ENCODE measurements at places on chromosomes 4 and X.

- no peak for DNase-seq
Observed at GRCh38 chr4:116066711-116067245, 953.4 kb upstream of the NDST4 start.

- no peak for DNase-seq
Observed at GRCh38 chr4:145805490-145805889, 125.5 kb downstream of the C4orf51 start.

DNA sequence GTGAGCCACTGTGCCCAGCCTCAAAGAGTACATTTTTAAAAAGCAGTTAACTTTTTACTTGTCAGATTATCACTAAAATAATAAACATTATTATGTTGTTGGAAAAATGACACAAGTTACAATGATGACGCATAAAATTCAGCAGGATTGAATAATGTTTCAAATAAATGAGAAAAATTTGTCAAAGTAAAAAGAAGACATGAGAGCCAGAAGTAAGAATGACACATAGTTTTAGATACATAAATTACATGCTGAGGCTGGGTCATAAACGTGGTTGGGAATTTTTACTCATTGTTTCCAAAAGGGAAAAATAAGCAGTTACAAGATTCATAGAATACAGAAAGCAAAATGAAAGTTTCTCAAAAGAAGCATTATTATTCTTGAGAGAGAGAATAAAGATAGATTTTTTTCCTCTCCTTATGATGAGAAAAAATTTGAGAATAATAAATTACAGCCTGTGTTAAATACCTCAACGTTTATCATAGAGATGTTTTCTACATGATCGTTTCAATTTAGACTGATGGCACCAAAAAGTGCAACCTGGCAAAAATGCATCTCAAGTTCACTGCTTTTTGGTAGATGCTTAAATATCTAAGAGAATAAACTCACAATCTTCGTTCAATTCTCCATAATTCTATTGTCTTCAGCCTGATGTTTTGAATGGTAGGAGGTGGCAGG, 40.4 kb downstream of the GUCY1B1 start:
- DNase-seq, result no peak

DNA sequence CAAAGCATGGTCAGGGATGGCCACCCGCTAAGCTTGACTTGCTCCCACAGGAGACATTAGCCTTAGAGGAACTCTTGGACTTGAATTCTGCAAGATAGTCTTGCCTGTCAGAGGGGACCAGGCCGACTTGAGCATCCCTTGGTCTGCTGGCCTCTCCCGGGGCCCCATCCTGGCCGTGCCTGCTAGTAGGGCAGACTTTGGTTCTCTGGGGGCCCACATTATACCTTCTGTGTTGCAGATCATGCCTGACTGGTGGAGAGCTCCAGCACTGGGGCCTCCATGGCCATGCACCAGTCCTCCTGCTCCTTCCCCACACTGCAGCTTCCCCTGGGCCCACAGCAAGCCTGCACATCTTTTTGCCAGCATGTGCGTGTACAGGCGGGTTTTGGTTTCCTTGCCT, 46.5 kb downstream of the DACH2 start:
- no peak for DNase-seq

GRCh38 chr4:173752610-173753230, 222.7 kb upstream of the HAND2 start:
- no peak for DNase-seq

- no peak for DNase-seq
Observed at GRCh38 chr4:86921608-86922252, 13.1 kb upstream of the AFF1 start.

GRCh38 chr4:67861513-67861912, 22.3 kb downstream of the TMPRSS11D start:
- DNase-seq, result no peak

GRCh38 chr4:21765810-21766407, 182.7 kb downstream of the KCNIP4 start:
- no peak for DNase-seq

- DNase-seq, result no peak
Observed at GRCh38 chr4:101292214-101292613, 55.1 kb downstream of the PPP3CA start.

GRCh38 chr4:123892368-123892976, 495.9 kb downstream of the SPRY1 start:
- DNase-seq, result no peak

DNA sequence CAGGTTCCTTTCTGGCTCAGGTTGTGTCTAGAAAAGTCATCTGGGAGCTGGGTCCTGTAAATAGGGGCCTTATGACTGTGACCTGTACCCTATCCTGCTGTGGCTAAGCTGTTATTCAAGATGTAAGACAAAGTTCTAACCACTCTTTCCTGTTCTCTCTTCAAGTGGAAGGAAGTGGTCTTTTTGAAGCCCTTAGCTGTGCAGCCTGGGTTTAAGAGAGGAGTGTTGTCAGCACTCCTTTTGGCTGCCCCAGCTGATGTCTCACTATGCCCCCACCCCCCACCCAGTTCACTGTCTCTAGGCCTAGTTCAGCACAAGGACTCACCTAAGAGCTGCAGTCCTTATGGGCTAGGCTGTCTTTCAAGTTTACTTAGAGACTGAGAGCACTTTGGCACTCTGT, 1069.5 kb downstream of the FAM133A start:
- DNase-seq, result no peak

- DNase-seq, result no peak
Observed at GRCh38 chrX:129445436-129445835, 77.9 kb downstream of the SMARCA1 start.

DNA sequence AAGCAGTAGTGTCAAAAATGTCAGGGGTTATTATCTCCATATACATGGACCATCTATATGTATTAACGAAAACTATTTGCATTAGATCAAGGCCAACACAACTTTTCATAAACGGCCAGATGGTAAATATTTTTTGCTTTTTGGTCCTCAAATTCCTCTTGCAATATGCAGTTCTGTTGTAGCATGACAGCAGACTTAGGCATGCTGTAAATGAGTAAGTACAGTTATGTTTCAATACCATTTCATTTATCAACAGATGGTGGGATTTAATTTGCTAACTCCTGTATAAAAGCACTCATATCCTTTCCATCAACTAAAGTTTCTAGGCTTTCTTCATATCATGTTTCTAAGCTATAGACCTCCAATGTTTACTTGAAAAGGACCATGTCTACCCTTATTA, 208.1 kb downstream of the ANKRD50 start:
- DNase-seq, result no peak

DNA sequence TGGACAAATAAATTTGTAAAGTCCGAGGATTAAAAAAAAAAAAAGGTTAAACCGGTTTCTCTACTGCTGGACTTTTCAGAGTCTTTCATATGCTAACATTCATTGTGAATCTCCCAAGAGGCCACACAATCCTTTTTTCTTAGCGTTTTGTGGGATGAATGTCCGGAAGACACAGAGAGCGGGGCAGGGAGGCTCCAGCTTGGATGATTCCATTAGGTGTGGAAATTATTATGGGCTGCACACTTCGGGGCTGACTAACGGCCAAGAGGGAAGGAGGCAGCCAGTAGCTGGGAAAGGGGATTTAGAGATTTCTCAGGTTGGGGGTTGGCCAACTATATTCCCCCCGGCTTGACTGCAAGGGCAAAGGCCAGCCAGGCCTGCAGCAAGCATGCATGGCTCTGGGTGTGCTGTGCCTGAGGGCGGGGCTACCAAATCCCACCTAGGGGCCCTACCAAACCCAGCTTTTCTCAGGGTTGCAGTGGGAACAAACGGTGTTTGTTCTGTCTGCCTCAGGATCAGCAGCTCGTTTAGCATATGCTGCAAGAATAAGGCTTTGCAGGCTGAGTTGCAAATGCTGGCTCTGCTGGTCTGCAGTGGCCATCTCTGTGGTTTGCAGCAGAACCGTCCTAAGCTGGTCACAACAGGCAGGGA, 28.6 kb downstream of the NYX start:
- no peak for DNase-seq

GRCh38 chr4:117063961-117064696, 21.2 kb downstream of the TRAM1L1 start:
- DNase-seq, result no peak

- DNase-seq, result no peak
Observed at GRCh38 chr4:74665876-74666275, 128.4 kb downstream of the BTC start.

GRCh38 chrX:57329008-57329407, 42.5 kb downstream of the FAAH2 start:
- DNase-seq, result no peak

- DNase-seq, result no peak
Observed at GRCh38 chrX:66162331-66162822, 1.7 kb upstream of the HEPH start.

GRCh38 chr4:39987485-39987884, 9.8 kb upstream of the PDS5A start:
- no peak for DNase-seq

- no peak for DNase-seq
Observed at GRCh38 chrX:38895775-38896174, 94.5 kb downstream of the MID1IP1 start.

GRCh38 chr4:74805601-74806000, 11.3 kb upstream of the BTC start:
- no peak for DNase-seq

DNA sequence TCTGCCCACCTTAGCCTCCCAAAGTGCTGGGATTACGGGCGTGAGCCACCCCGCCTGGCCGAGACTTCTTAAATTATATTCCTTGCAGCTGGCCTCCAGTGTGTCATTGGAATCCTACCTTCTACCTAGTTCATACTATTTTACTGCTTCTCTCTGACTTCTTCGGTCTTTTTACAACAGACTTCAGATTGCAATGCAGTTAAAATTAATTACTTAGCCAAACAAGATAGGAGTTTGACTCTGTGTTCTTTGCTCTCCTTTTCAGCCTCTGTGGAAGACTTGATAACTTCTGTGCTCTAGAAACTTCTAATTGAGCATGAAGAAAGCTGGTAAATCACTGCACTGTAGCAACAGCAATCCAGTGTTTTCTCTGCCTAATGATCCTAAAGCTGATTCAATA, 199.5 kb downstream of the GASK1B start:
- no peak for DNase-seq

DNA sequence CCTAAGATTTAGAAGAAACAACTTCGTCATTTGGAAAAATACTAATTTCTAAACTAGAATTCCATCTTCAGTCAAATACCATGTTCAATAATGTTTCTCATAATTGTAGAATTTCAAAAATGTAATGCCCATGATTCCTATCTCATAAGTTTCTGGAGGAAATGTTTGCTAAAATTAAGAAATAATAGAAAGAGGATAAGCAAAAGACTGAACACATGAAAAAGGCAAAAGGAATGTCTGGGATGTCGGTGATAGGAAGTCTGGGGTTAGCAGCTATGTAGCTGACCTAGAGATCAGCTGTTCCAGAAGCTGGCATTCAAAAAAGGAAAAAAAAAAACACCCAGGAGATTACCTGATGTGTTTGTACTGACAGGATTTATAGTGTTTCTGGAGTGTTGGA, 18.9 kb upstream of the PCDH10 start:
- DNase-seq, result no peak

DNA sequence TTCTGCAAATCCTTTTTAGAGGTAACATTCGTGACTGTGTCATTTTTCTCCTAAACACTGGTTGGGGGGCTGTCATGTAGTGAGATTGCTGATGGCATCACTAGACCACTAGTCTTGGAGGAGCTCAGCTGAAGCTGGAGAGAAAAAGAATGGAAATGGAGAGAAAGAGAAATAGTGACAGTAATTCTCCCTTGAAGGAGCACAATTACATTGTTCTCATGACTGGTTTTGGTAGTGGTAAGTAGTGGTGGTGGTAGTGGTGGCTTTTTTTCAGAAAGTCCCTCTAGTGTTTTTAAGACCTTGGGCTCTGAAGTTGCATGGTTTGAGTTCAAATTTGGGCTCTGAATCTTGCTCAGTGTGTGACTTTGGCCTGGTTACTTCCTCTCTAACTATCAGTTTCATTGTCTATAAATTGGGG, 99.8 kb downstream of the LARP7 start:
- DNase-seq, result no peak

DNA sequence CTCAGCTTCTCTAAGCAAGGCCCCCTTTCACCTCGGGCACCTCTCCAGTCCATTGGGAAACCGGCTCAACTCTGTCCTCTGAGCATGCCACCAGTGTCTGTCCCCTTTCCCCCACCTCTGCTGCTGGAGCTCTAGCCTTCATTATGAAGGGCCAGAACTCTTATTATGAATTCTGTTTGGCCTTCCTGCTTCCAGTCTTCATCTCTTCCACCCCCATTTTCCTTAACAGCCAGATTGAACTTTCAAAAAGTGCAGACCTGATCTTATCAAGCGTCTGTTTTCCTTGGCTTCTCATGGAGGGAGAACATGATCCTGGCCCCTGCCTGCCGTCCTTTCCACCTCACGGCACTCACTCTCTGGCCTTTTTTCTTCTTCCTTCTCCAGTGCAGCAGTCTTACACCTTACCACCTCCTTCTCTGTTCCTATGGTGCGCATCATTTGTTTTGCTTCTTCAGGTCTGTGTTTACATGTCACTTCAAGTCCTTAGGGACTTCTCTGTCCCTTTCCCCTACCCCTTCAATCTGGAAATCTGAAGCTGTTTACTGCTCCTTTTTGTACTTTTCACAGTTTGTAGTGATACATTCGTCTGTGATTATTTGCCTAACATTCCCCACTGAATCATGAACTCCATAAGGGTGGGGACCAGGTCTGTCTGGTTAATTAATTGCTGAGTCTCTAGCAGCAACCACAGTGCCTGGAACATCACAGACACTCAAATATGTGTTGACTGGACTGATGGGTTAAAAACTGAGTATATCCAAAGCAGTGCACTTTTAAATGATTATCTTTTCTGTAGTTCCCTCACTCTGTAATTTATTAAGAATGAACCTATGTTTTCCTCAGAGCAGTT, 55.8 kb downstream of the FNIP2 start:
- DNase-seq, result no peak

DNA sequence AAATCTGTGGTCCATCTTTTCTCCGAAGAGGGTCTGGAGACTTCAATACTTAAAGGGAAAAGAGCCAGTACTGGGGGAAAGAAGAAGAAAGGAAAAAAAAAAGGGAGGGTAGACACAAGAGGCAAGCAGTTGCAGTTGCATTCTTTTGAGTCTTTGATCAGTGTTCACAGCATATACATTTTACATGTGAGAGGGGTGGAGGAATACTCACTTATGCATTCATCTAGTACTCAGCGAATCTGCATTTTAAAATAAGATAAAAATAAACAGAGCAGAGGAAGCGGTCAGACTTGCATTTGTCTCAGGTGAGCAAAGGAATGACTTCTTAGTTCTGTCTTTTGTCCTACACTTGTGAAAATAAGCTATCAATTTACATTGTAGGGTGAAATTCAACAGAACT, 275.6 kb downstream of the SLC7A11 start:
- DNase-seq, result no peak

DNA sequence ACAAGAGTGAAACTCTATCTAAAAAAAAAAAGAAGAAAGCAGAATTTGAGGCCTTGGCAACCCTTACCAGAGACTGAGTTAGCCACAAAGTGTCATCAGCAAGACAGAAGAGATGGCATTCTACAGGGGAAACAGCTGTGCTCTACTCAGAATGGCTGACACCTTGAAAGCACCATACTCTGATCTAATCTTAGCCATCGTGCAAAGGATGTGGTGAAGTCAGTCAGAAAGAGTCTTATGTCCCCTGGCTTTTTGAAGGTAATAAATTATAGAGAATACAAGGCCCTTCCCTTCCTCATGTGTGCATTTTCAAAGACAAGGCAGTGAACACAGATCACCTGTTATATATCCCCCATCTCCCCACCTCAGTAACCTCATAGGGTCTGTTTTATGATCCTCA, 13.2 kb downstream of the CLNK start:
- DNase-seq, result no peak

- no peak for DNase-seq
Observed at GRCh38 chr4:169854090-169854489, 96.3 kb upstream of the HPF1 start.

All from left renal pelvis (tissue), 4 donors.